ENCODE measurements at places on chromosomes 5 and 9. TPM values are rescaled to one million over a fixed set of nuclear protein-coding genes. Genes with fewer than 3 reads are reported as not detected.

The GALNT12 gene
- total RNA-seq = 0.25 TPM

The MAMDC4 gene
- 2.9 TPM for total RNA-seq

The ANXA2R gene
- 1.3 TPM for total RNA-seq

- H3K36me3 ChIP-seq = no peaks in the 10 kb centered on the region
- H3K27me3 ChIP-seq = no peaks in the 10 kb centered on the region
- peaks cover 27% of the 10 kb centered on the region for H3K4me1 ChIP-seq
- no peak overlapping the region for H3K27ac ChIP-seq
Observed at GRCh38 chr9:133914442-133915342, 77.4 kb downstream of the VAV2 start.

GRCh38 chr9:82116556-82116955, 128.0 kb downstream of the SPATA31D1 start:
- no peaks in the 10 kb centered on the region for H3K36me3 ChIP-seq
- DNase-seq = no peak
- no peak overlapping the region for H3K27ac ChIP-seq
- no peaks in the 10 kb centered on the region for H3K4me1 ChIP-seq

GRCh38 chr5:138541511-138542179, 1.4 kb downstream of the ETF1 start:
- peaks cover 72% of the 10 kb centered on the region for H3K4me1 ChIP-seq
- no peaks in the 10 kb centered on the region for H3K27me3 ChIP-seq
- no peaks in the 10 kb centered on the region for H3K36me3 ChIP-seq
- DNase-seq = no peak
- H3K4me3 ChIP-seq = peak overlapping the region; percentile 83
- H3K27ac ChIP-seq = no peak overlapping the region

DNA sequence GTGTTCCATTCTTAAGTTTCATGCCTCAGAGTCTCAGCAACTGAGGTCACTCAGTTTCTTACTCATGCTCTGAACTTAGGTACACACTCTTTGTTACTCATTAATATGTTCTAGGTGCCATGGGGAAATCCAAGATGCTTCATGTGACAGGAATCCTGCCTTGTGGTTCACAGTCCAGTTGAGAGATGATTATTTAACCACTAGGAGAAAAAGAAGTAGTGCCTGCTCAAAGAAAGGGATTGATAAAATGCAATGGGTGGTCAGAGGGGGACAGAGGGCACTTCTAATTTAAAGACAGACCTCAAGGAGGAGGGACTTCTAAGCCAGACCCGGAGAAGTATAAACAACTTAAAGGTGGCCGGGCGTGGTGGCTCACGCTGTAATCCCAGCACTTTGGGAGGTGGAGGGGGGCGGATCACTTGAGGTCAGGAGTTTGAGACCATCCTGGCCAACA, 69.0 kb downstream of the UGCG start:
- no peak overlapping the region for H3K4me3 ChIP-seq
- H3K27me3 ChIP-seq = no peaks in the 10 kb centered on the region
- DNase-seq = no peak
- no peaks in the 10 kb centered on the region for H3K36me3 ChIP-seq
- no peak overlapping the region for H3K27ac ChIP-seq

GRCh38 chr9:98667005-98667640, 41.6 kb downstream of the GABBR2 start:
- no peak overlapping the region for H3K4me3 ChIP-seq
- H3K36me3 ChIP-seq = no peaks in the 10 kb centered on the region
- no peak for DNase-seq
- no peaks in the 10 kb centered on the region for H3K27me3 ChIP-seq
- H3K4me1 ChIP-seq = no peaks in the 10 kb centered on the region

DNA sequence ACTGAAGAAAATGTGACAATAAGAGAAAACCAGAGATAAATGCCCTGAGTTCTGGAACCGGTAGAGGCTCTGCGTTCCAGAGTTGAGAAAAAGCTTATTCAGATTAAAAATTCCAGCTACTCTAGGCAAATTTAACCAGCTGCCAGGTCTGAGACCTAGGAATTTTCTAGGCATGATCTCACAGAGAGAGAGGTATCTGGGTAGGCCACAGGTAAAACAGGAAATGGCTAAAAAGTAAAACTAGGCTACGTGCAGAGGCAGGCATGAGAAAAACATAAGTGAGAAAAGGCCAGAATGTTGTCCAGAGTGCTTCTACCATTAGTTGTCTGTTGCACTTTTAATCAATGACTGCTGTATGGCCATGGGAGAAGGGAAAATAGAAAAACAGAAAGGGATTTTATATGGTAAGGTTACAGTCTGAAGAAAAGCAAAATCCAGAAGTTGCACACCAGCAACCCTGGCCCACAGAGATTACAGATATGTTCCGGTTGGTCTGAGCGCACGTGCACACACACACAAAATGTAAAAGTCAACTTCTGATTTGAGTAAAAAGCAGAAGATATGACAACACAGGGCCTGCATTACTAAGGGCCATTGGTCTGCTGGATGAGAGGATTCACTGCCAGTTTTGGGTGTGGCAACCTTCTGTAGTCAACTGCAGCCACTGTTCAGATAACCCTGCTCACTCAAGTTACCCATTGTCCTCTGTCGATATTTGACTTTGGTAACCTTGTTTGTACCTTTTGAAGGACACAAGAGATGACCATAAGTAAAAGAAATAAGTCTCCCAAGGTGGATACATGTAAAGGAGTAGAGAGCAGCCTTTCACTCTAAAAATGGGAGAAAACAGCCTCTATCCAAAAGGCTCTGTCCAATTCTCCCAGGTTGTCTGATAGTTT, 266.0 kb downstream of the DTWD2 start:
- no peaks in the 10 kb centered on the region for H3K36me3 ChIP-seq
- H3K4me1 ChIP-seq = no peaks in the 10 kb centered on the region
- H3K27me3 ChIP-seq = no peaks in the 10 kb centered on the region
- H3K27ac ChIP-seq = no peak overlapping the region

GRCh38 chr5:106269252-106269843, 1401.4 kb downstream of the EFNA5 start:
- no peak overlapping the region for H3K27ac ChIP-seq
- no peak overlapping the region for H3K4me3 ChIP-seq
- no peaks in the 10 kb centered on the region for H3K27me3 ChIP-seq
- DNase-seq = no peak
- no peaks in the 10 kb centered on the region for H3K4me1 ChIP-seq

DNA sequence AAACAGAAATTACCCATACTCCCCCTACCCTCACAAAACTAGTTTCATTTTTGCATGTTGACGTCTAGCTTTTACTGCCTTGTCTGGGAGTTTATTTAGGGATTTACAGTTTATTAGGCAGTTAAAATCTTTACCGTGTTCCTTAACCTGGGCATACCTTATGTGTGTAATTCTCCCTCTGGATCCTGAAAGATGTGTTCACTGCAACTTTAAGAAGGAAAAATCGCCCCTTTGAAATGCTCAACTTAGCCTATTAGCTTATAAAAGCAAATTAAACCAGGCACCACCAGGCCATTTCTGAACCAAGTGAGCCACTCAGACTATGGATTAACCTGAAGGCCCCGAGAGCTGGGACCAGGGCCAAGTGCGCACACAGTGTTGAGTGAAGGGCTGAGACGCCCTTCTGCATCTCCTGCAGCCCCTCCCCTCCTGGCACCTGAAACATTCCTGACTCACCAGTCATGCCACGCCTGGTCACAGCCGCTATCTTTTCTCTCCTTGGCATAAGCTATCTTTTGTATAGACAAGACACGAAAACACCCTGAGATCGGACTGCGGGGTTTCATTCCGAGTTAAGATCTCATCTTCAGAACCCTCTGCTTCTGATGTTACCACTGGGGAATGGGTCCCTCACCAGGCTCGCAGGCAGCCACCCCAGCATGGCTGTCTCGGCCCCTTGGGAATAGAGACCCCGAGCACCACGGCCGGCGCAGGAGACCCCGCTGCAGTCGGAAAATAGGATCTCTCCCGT, 111.9 kb downstream of the ROR2 start:
- H3K27ac ChIP-seq = no peak overlapping the region
- no peaks in the 10 kb centered on the region for H3K36me3 ChIP-seq
- no peaks in the 10 kb centered on the region for H3K27me3 ChIP-seq
- DNase-seq = peak; percentile 68

GRCh38 chr9:4415281-4415680, 75.0 kb upstream of the SLC1A1 start:
- H3K27ac ChIP-seq = no peak overlapping the region
- DNase-seq = no peak
- no peaks in the 10 kb centered on the region for H3K4me1 ChIP-seq
- H3K4me3 ChIP-seq = no peak overlapping the region
- H3K36me3 ChIP-seq = no peaks in the 10 kb centered on the region

Data from heart left ventricle (tissue), 16 donors.